ENCODE measurements at places on chromosomes 13 and 19.
A peak's percentile ranks its signal among the peaks of the same experiment; 100 is the strongest.

DNA sequence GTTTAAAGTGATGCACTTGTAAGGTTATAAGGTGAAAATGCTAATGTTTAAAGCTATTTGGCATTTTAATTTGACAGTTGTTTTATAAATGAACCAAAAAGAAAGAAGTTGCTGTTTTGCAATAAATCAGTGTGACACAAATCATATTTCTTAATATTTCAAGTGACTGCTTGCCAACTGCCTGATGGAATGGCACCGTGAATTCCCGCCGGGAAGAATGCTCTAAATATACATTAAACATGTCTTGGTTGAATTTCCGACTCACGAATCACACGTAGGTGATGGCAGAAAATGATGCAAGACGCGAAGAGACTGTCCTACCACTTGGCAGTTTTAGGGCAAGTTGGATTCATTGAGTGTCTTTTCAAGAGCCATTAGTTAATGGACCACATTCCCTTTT lies 3.1 kb upstream of the GJB2 start:
- DNase-seq, result no peak

GRCh38 chr19:13079542-13079986 lies 23.1 kb downstream of the LYL1 start:
- peak; percentile 61 for DNase-seq

DNA sequence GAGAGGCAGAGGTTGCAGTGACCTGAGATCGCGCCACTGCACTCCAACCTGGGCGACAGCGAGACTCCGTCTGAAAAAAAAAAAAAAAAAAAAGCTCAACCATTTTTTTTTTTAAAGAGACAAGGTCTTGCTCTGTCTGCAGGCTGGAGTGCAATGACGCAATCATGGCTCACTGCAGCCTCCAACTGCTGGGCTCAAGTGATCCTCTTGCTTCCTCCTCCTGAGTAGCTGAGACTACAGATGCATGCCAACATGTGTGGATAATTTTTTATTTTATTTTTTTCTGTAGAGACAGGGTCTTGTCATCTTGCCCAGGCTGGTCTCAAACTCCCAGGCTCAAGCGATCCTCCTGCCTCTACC lies 10.3 kb downstream of the EHD2 start:
- DNase-seq, result peak; percentile 92

GRCh38 chr19:3094601-3095440 lies 659 bp downstream of the GNA11 start:
- DNase-seq, result peak; percentile 32

DNA sequence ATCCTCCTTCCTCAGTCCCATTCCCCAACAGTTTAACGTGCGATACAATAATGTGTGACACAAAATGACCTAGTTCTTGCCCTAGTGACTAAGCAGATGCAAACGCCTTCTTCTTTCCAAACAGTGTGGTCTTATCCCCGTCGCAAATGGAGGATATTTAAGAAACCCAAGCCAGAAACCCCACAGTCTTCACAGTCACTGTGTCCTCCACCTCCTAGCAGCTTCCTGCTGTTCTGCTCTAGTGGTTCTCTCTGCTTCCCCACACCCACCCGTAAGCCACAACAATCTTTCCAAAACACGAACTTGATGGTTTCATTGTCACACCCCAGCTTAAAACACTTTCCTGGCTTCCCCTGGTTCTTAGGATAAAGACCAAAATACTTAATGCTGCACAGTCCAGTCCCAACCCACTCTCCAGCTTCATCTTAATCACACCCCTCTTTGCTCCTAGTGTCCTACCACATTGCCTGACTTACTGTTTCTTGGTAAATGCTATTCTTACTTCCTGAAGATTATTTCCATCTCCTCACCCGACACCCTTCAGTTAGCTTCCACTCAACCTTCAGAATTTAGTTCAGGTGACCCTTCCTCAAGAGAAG lies 32.3 kb downstream of the ITM2B start:
- DNase-seq, result no peak

GRCh38 chr13:103866048-103866447 lies 799.8 kb upstream of the SLC10A2 start:
- no peak for DNase-seq

DNA sequence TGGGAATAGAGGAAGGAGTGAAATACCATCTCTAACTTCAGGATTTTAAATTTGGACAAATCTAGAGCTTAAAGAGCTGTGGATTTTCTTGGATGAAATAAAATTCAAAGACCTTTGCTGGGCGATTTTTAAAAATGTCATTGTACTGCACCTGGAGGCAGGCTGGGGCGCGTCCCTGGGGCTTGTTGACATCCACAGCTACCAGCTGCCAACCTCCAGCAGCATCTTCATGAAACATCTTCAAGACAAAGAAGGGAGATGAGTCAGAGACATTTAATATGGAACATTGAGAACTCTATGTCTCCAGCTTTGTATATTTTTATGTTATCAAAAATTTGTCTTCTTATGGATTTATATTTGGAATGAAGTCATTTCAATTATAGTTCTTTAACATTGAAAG lies 132.5 kb downstream of the NALCN start:
- DNase-seq, result no peak

- peak; percentile 36 for DNase-seq
These were observed 12.8 kb downstream of the ZNF791 start for GRCh38 chr19:12623361-12624031.

- peak; percentile 86 for DNase-seq
These were observed 19.7 kb upstream of the JUND start for GRCh38 chr19:18300930-18301717.

GRCh38 chr13:28553971-28554370 lies 59.0 kb upstream of the FLT1 start:
- DNase-seq, result no peak

DNA sequence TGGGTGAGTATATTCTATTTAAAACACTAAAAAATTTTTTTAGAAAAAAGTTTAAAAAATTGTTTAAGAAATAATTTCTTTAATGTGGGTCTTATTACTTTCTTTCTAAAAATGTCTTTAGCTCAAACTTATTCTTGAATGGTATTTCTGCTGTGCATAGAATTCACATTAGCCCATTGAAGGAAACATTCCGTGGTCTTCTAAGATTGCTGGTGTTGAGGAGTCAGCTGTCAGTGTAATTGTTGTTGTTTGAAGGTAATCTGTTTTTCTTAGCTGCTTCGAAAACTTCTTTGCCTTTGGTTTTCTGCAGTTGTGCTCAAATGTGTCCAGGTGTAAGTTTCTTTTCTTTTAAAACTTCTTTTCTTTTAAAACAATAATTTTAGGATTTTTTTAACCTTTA lies 85.4 kb upstream of the KLF12 start:
- DNase-seq, result peak; percentile 69

DNA sequence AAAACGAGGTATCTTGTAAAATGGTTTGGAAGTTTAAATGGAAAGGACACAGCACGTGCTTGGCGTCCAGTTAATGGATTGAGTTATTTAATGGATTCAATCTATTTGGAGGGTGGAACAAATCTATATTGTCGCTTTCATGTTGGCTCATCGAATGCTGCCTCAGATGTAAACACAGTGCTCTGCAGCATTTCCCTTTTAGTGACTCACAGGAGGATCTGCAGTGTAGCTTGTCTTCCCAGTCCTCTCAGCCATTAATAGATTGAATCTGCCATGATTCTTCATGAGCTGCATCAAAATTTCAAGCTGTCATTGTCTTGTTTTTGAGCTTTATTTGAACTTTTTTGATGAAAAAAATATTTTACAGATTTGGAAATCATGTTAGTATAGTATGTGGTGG lies 44.7 kb downstream of the DHRS12 start:
- DNase-seq, result peak; percentile 62

GRCh38 chr19:19106056-19106551 lies 32.2 kb downstream of the TMEM161A start:
- peak; percentile 44 for DNase-seq

- no peak for DNase-seq
These were observed 370.8 kb downstream of the MYO16 start for GRCh38 chr13:109000207-109000606.

DNA sequence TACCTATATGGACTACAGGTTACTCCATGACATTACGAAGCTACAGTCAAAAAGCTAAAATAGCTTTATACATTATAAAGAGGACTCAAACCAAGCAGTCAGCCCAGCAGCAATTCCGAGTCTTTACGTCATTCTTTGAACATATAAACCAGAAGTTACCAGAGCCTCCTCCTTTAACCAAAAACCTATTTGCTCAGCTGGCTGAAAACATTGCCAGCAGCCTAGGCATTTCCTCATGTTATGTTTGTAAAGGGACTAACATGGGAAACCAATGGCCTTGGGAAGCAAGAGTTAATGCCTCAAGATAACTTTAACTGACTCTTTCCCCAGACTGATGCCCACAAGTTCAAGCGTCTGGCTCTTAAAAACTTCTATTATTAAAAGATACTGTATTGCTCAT lies 104.1 kb upstream of the ZNF492 start:
- DNase-seq, result no peak

GRCh38 chr13:41459432-41460073 lies 2.2 kb downstream of the RGCC start:
- no peak for DNase-seq

DNA sequence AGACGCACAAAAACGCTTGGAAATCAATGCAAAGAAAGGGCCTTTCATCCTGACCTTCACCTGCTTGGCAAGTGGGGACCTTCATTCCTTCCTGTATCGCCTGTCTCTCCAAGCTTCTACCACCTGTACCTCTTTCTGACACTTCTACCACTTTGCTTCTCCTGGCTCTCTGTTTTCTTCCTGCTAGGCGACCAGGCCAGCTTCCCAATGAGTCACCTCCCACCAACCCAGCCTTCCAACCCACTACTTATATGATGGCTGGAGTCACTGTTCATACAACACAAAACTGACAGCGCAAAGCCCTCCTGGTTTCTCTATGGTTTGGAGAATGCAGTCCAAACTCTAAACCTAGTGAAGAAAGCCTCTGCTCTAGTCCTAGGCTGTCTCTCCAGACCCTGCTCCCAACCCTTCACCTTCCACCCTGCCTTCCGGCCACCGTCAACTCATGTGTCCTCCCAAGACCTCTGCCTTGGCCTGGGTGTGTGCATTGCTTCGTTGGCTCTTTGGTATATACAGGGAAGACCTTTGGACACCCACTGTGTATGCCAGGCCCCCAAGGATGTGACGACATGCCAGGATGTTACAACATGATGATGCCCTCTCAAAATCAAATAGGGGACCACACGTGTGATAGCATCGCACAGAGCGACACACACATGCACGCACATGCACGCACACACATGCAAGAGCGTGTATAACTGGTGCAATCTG lies 148.5 kb downstream of the STK24 start:
- no peak for DNase-seq

DNA sequence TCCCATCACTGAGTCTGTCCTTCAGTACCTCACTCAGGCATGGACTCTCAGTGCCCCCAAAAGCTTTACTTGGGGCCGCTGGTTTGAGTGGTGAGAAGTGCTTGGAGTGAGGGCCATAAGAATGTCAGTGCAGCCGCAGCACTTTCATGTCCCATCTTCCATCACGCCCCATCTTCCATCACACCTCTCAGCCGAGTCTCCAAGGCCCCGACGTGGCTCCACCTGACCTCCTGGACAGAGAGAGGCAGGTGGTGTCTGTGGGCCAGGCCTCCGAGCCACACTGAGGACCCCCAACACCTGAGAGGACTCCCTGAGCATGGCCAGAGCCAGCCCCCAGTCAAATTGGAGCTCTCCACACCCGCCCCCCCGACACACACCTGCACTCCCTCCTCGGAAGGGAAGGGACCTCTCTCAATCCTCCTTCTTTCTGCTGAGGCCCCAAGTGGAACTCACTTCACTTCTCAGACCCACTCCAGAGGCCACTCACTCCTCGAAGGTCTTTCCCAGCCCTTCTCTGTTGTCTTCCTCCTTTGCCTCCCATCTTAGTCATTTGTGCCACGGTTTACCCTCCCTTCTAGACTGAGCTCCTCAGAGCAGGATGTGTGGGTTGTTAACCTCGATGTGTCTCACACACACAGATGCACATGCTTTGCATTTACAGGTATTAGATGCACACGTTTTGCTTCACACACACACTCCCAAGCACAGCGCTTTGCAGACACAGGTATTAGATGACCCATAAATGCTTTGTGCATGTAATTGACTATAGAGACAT lies 65.7 kb upstream of the ATP12A start:
- no peak for DNase-seq

GRCh38 chr13:52845334-52845761 lies 3.1 kb downstream of the PCDH8 start:
- no peak for DNase-seq

GRCh38 chr19:8057545-8058270 lies 5.1 kb downstream of the CCL25 start:
- DNase-seq, result no peak

DNA sequence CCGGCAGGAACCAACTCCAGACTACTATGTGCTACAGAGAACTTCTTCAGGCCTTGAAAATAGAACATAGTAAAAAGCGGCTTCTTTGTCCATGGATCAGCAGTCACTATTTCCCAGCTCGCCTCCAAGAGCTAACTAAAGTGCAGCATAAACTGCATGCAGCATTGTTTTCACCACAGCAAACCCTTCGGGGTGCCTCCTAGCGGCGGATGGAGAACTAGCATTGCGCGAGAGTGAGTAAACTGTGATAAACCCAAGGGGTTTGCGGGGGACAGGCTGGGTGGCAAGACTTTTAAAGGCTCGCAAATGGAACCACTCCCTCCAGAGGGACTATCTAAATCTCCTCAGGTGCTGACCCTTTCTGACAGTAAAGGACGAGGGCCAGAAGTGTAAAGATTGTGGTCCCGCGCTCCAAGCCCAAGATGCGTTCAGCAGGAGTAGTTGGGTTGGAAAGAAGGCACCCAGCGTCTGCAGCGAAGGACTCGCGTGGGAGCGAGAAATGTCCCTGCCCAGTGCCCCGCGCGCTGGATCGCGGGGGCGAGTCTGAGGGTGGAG lies 21.5 kb upstream of the SGCG start:
- DNase-seq, result peak; percentile 29

GRCh38 chr19:9945319-9945966 lies 9.1 kb upstream of the OLFM2 start:
- DNase-seq, result peak; percentile 100

DNA sequence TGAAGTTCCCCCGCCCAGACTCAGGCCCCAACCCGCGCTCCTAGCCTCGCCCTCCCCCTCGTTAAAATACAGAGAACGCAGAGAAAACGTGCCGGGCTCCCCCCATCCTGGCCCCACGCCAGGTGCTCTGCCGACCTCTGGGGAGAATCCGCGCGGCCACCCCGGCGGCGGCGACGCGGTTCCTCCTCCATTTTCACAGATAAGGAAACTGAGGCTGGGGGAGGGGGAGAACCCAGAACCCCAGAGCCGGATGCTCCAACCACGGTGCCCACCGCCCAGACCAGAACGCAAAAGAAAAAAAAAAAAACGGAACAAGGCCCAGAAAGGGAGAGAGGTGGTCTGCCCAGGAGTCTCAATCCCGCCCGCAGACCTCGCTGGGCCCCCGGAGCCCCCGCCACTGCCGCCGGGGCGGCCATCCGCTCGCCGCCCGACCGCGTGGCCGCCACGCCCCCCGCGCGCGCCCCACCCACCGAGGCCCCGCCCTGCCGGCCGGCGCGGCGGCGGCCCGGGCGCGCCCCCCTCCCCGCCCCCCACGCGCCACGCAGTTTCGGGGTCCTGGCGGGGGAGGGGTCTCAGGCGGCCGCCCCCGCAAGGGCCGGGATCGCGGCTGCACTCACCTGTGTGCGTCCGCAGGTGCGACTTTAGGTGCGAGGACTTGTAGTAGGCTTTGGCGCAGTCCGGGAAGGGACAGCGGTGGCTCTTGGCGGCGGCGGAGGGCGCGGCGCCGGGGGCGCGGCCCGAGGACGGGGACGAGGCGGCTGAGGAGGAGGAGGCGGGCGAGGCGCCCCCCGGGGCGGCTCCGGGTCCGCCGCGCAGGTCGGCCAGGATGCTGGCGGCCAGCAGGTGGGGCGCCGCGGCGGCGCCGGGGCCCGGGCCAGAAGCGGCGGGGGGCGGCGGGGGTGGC lies 703 bp downstream of the KLF16 start:
- peak; percentile 35 for DNase-seq
